ENCODE measurements at places on chromosomes 4 and X. TPM values are rescaled to one million over a fixed set of nuclear protein-coding genes. Genes with fewer than 3 reads are reported as not detected.

Gene TECRL
- total RNA-seq = not detected

Gene BMP3
- 45.9 TPM for total RNA-seq

DNA sequence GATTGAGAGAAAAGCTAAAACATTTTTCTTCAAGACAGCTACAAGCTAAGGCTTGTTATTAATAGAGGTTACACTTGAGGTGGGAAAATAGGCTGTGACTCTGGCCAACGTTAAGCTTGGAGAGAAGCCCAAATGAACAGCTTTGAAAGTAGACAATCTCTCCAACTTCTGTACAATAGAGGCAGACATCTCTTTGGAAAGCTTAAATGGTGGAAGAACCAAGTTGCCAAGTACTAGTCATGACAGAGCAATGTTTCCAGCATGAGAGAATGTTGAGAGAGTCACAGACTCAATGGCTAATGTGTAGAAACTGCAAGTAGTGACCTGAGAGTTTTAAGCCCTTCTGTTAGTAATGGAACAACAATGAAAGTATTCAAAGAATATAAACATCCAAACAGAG is 298.1 kb downstream of the INPP4B start:
- H3K27me3 ChIP-seq = no peaks in the 10 kb centered on the region
- H3K27ac ChIP-seq = no peak overlapping the region
- H3K36me3 ChIP-seq = no peaks in the 10 kb centered on the region
- H3K4me1 ChIP-seq = no peaks in the 10 kb centered on the region

- H3K27me3 ChIP-seq = no peaks in the 10 kb centered on the region
- H3K4me1 ChIP-seq = no peaks in the 10 kb centered on the region
- no peak overlapping the region for H3K27ac ChIP-seq
- DNase-seq = no peak
- H3K4me3 ChIP-seq = no peak overlapping the region
These were observed 1470.4 kb downstream of the ADGRL3 start for GRCh38 chr4:62670514-62670913.

DNA sequence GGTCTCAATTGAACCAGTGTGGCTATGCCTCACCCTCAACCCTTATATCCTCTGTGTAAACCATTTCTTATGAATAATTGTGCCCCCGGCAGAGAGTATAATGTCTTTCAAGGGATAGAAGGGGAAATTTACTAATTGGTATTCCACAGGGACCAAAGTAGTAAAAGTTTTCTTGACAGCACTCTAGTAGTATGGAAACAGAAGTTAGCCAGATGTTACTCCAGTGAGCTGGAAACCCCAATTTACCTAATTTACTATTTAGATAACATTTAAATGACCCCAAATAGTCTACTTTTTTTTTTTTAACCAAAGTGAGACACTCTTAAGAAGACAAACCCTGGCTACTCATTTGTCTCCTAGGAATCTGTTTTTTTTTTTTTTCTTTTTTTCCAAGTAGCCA is 32.3 kb downstream of the DTHD1 start:
- no peak overlapping the region for H3K4me3 ChIP-seq
- no peaks in the 10 kb centered on the region for H3K36me3 ChIP-seq

DNA sequence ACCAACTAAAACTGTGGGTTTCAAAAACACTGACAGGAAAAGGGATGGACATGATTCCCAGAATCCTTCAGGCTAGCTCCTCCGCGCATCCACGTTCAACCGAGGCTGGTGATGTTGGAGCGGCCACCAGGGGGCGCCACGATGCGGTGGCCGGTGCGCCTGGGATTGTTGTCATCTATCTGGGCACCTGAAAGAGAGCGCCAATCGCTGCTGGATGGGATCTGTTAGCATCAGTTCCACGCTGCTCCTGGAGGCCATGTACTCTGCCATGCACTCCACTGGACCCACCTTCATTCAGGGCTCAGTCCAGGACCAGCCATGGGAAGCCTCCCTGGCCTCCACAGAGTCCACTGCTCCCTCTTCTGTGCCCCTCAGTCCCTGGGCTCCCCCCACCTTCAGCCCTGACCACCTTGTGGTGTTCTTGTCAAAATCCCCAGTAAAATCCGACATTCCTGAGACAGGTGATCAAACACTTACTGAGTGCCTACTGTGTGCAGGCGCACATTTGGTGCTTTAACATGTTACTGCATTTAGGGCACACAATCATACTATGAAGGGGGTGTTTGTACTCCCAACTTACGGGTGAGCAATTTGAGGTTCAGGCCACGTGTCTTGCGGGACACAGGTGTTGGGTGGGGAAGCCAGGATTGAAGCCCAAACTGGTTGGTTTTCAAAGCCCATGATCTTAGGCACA is 71.1 kb downstream of the CRMP1 start:
- H3K4me3 ChIP-seq = no peak overlapping the region
- no peak overlapping the region for H3K27ac ChIP-seq
- H3K4me1 ChIP-seq = no peaks in the 10 kb centered on the region
- peaks cover 11% of the 10 kb centered on the region for H3K36me3 ChIP-seq
